ENCODE measurements at places on chromosomes 5 and 9.
A peak's percentile ranks its signal among the peaks of the same experiment; 100 is the strongest.

- DNase-seq = no peak
These were observed 7.9 kb downstream of the TRMT10B start for GRCh38 chr9:37761511-37761910.

GRCh38 chr9:119044806-119045205 lies 324.4 kb downstream of the BRINP1 start:
- DNase-seq = no peak

GRCh38 chr9:72280913-72281500 lies 84.0 kb downstream of the ZFAND5 start:
- DNase-seq = peak; percentile 24

DNA sequence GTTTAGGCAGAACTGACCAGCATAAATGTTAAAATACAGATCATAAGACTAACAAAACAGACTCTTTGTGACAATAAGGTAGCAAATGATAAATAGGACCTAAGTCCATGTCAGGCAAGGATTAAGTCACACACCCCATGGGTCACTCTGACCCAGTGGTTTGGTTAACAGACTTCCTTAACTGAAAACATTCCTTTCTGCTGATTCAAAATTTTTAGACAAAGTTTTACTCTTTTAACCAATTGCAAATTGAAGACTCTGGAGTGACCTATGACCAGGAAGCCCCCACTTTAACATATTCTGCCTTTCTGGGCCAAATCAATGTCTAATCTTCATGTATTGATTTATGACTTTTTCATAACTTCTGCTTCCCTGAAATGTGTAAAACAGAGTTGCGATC lies 4.9 kb upstream of the NXNL2 start:
- DNase-seq = no peak

DNA sequence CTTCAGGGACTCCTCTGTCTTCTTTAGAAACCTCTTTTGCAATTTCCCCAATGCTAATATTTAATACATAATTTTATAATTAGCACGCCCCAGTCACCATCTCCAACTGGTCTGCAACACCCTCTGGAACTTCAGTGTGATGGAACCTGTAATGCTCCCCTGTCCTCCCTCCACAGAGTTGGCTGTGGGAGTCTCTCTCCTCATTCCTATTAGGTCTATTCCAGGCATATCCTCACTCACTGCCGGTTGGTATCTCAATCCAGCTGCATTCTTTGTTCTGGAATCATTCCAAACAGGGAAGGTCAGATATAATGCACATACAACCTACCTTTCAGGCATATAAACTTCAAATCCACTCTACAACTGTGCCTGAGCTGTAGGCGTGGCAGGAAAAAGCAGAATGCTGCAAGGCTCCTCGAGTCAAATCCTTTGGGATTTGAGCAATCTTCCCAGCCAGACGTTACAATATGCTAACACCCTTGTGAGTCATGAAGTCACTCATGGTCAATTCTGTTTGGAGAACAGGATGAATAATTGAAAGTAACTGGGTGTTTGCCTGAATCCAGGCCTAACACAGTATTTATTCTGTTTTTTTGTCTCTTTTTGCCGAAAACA lies 293.8 kb downstream of the CWC27 start:
- no peak for DNase-seq

DNA sequence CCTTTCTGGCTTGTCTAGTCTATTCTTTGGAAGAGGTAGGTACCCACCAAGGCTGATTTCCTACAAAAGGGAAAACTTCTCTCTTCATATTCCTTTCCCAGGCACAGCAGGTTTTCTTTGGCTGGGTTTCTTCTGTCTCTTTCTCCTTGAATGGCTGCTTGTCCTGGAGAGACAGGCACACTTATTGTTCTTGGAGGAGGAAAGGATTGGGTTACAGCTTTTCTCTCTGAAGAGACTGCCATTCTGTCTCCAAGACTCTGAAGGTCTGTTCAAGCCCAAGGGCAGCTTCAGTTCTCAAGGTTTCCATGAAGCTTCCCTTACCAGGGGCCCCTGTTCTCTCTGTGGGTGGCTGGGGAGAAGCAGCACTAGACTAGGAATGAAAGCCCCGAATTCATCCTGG lies 33.9 kb downstream of the ACTBL2 start:
- DNase-seq = no peak

GRCh38 chr5:84113246-84114105 lies 271.2 kb downstream of the EDIL3 start:
- DNase-seq = no peak

GRCh38 chr5:189976-190365 lies 1.3 kb upstream of the LRRC14B start:
- DNase-seq = no peak

- DNase-seq = no peak
These were observed 68.3 kb downstream of the SGCD start for GRCh38 chr5:156395306-156395675.

- DNase-seq = no peak
These were observed 50.0 kb downstream of the DAPK1 start for GRCh38 chr9:87547671-87548081.

- peak; percentile 17 for DNase-seq
These were observed 190.0 kb downstream of the FANCC start for GRCh38 chr9:95127249-95128176.

GRCh38 chr9:89046832-89047231 lies 55.6 kb downstream of the S1PR3 start:
- DNase-seq = no peak

Measured in activated CD8-positive, alpha-beta memory T cell treated with anti-CD3 and anti-CD28 coated beads for 1 hour (primary cell).